ENCODE measurements at places on chromosomes 6 and 20.

- DNase-seq: no peak
These were observed 85.3 kb upstream of the TIAM2 start for GRCh38 chr6:154909821-154910220.

DNA sequence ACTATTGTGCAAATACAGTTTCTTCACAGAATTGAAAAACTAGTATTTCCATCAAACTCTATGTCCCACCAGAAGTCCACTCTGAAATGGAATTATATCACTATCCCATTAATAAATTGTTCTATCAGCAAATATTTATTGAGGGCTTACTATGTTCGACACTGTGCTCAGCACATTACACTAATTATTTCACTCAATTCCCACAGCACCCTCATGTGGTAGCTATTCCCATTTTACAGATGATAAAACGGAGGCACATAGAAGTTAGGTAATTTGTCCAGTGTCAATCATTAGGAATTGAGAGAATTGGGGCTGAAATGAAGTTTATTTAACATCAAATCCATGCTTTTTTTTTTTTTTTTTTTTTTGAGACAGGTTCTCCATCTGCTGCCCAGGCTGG lies 52.5 kb downstream of the MKKS start:
- no peak for DNase-seq

DNA sequence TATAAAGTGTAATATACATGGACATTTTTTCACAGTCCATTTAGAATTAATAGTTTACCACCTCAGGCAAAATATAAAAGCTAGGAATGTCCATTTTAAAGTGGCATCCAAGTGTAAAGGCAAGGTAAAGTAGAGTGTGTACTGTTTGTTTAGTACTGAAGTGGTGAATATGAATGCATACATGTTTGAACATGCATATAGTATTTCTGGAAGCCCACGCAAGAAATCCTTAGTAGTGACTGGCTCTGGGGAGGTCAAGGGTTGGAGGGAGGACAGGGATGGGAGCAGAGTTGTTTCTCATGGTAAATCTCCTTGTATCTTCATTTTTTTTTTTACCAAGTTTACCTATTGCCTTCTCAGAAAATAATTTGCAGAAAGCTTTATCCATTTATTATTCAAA lies 129.2 kb downstream of the UNC5CL start:
- DNase-seq: no peak

DNA sequence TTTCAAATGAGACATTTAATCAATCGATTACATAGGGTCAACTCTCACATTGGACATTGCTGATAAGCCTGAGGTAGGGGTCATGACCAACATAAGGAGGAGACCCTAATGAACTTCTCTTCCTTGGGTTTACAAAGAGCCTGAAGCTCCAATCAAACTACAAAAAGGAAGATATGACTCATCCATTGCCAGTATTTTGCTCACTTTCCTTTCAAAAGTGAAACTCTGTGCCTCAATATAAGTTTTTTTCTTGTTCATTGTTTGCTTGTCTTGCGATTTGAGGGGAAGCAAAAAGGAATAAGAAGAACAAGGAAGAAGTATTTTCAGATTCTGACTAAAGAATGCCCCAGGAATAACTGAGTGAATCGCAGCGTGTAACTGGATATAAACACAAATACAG lies 38.8 kb upstream of the KHDRBS2 start:
- DNase-seq: no peak

DNA sequence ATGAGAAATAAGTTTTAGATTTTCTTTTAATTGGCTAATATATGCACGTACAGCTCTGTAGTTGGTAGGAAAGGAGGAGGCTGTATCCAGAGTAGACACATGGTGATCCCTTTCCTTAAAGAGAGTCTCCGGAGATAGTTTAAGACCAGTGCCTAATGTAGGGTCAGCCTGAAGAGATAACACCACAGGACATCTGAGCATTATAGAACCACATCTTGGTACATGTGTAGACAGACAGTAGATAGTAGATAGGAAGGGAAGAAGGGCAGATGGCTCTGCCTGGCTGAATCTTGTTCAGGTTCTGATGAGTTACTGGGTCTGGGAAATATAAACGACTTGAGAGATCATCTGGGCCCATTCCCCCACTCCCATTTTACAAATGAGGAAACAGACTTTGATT lies 18.5 kb downstream of the CHMP4B start:
- no peak for DNase-seq

GRCh38 chr6:11445146-11445545 lies 92.4 kb upstream of the TMEM170B start:
- DNase-seq: no peak

- DNase-seq: peak; percentile 62
These were observed 913 bp downstream of the BTN2A2 start for GRCh38 chr6:26383624-26384417.

DNA sequence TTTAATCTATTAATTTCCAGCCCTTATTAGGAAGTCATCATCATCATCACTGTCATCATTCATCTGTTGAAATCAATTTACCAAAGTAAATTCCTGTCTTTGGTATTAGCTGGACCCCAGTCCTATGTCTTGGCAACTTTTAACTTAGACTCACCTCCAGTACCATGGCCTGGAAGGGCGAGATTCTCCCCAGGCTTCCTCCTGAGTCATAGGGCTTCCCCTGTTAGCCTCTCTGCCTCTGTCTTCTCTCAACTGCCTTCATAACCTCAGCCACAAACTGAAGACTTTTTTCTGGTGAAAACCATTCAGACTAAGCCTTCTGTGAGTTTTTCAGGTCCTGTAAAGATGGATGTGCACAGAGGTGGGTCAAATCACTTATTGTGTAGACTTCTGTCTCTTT lies 95.0 kb downstream of the NKAIN2 start:
- DNase-seq: no peak

GRCh38 chr20:57040924-57041323 lies 225.5 kb downstream of the BMP7 start:
- no peak for DNase-seq

DNA sequence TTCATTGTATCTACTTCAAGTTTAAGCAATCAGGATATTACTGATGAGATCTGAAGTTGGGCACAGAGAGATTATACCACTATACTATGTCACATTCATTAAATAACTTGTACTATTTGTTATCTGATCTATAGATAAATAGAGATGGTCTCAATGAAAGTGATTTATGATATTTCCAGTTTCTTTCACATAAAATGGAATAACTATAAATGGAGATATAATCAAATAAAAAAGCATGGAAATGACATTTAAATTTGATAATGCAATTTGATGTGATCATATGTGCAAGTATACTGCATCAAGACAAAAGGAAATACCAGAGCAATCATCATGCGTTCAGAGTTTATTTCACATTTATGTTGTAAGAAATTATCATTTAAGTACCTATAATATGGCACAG lies 368.9 kb downstream of the PKHD1 start:
- no peak for DNase-seq
